ENCODE measurements at places on chromosomes 1 and 21. TPM values are rescaled to one million over a fixed set of nuclear protein-coding genes. Genes with fewer than 3 reads are reported as not detected.

- H3K4me3 ChIP-seq, result no peak overlapping the region
- no peaks in the 10 kb centered on the region for H3K4me1 ChIP-seq
- no peaks in the 10 kb centered on the region for H3K27me3 ChIP-seq
- DNase-seq, result no peak
Measured at GRCh38 chr1:221800831-221801230, 58.9 kb upstream of the DUSP10 start.

DNA sequence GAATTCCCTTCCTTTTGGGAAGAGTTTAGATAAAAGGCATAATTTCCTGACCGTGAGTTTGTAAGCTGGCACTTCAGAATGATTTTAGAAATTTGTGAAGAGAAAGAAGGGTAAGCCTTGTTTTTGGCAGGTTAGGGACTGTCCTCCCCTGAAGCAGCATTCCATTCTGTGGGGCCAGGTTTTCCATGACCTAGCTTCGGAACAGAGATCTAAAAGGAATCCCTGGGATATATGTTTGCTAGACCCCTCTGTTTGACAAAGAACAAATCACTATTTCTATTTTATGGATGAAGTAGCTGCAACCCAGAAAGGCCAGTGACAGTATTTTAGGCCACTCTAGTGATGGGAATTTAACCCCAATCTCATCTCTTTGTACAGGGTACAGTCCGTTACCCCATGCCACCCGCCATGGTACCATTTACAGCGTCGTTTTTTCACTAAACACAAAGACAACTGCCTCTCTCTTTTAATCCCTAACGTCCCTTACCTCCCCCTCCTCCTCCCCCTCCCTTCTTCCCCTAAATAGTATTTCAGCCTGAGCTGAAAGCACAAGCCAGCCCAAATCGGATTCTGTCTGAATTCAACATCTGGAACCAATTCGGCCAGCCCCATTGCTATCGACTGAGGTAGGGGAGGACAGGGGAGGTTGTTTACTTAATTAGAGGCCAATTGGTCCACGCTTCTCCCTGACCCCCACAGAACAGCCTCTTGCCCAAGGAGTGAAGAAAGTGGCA, 23.4 kb upstream of the IKBKE start:
- no peaks in the 10 kb centered on the region for H3K36me3 ChIP-seq
- H3K4me1 ChIP-seq, result no peaks in the 10 kb centered on the region
- no peak overlapping the region for H3K4me3 ChIP-seq
- DNase-seq, result no peak
- no peaks in the 10 kb centered on the region for H3K27me3 ChIP-seq

- H3K27me3 ChIP-seq, result no peaks in the 10 kb centered on the region
- H3K27ac ChIP-seq, result no peak overlapping the region
- H3K36me3 ChIP-seq, result no peaks in the 10 kb centered on the region
- no peaks in the 10 kb centered on the region for H3K4me1 ChIP-seq
- no peak for DNase-seq
- H3K4me3 ChIP-seq, result no peak overlapping the region
Measured at GRCh38 chr1:236657398-236657797, 28.9 kb upstream of the ACTN2 start.

DNA sequence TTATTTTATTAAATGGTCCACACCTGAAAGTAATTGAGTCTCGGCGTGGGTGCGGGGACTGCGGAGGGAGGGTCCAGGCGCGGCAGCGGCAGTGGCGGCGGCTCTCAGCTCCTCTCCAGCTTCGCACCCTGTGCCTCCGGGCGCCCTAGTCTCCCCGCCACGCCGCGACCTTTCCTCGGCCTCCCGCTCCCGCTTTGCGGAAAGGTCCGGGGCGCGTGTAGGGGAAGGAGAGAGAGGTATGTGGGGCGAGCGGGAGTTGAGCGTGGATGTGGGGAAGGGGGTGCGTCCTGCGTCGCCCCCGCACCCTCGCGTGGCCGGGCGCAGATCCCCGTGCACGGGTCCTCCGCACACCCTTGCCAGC, 13.4 kb upstream of the ALX3 start:
- H3K4me1 ChIP-seq, result peaks cover 7% of the 10 kb centered on the region
- H3K4me3 ChIP-seq, result peak overlapping the region; percentile 58
- no peak for DNase-seq
- H3K36me3 ChIP-seq, result no peaks in the 10 kb centered on the region
- peaks cover 35% of the 10 kb centered on the region for H3K27me3 ChIP-seq
- no peak overlapping the region for H3K27ac ChIP-seq

DNA sequence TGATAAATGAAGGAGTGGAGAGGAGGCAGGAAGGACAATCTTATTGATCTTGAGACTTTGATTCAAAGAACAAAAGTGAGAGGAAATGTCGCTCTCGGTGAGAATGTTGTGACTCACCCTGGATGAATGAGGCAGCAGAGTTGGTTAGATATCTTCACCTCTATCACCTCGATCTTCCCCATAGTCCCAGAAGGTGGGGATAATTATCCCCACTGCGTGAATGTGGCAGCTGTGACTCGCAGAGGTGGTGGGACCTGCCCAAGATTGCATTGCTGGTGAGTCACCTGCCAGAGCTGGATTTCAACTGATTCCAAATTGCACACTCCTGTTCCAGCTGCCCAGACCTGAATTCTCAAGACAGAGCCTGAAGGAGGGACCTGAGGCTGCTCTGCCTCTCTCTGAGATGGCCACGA, 105.0 kb downstream of the MATN1 start:
- no peak overlapping the region for H3K27ac ChIP-seq
- H3K27me3 ChIP-seq, result no peaks in the 10 kb centered on the region
- no peak for DNase-seq
- no peaks in the 10 kb centered on the region for H3K4me1 ChIP-seq
- H3K4me3 ChIP-seq, result no peak overlapping the region

DNA sequence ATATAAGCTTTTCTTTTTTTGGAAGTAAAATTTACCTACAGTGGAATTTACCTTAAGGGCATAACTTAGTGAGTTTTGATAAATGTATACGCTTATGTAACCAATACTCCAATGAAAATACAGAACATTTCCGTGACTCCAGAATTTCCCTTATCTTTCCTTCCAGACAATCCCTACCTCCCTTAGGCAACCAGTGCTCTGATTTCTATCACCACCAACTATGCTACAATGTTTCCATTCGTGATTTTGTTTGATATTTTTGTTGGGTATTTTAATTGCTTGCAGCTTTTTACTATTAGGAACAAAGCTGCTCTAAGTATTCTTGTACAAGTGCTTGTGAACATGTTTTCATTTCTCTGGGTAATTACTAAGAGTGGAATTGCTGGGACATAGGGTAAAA, 14.6 kb downstream of the IFT25 start:
- no peak overlapping the region for H3K4me3 ChIP-seq
- H3K27ac ChIP-seq, result no peak overlapping the region
- no peaks in the 10 kb centered on the region for H3K36me3 ChIP-seq
- no peaks in the 10 kb centered on the region for H3K4me1 ChIP-seq

GRCh38 chr1:208182880-208183645, 61.1 kb downstream of the PLXNA2 start:
- H3K36me3 ChIP-seq, result no peaks in the 10 kb centered on the region
- H3K4me1 ChIP-seq, result no peaks in the 10 kb centered on the region
- H3K27me3 ChIP-seq, result no peaks in the 10 kb centered on the region
- no peak overlapping the region for H3K27ac ChIP-seq
- no peak overlapping the region for H3K4me3 ChIP-seq
- DNase-seq, result no peak

GRCh38 chr1:22828484-22829308, 118.1 kb downstream of the EPHB2 start:
- H3K4me1 ChIP-seq, result no peaks in the 10 kb centered on the region
- H3K4me3 ChIP-seq, result no peak overlapping the region
- no peak for DNase-seq
- no peaks in the 10 kb centered on the region for H3K36me3 ChIP-seq

The E2F2 gene
- 19.6 TPM for total RNA-seq

GRCh38 chr1:43866201-43866600, 67.4 kb upstream of the ARTN start:
- no peak for DNase-seq
- no peak overlapping the region for H3K27ac ChIP-seq
- H3K4me3 ChIP-seq, result no peak overlapping the region
- H3K4me1 ChIP-seq, result no peaks in the 10 kb centered on the region

The CYP4Z1 gene
- total RNA-seq, result not detected

The HES4 gene
- 0.24 TPM for total RNA-seq

DNA sequence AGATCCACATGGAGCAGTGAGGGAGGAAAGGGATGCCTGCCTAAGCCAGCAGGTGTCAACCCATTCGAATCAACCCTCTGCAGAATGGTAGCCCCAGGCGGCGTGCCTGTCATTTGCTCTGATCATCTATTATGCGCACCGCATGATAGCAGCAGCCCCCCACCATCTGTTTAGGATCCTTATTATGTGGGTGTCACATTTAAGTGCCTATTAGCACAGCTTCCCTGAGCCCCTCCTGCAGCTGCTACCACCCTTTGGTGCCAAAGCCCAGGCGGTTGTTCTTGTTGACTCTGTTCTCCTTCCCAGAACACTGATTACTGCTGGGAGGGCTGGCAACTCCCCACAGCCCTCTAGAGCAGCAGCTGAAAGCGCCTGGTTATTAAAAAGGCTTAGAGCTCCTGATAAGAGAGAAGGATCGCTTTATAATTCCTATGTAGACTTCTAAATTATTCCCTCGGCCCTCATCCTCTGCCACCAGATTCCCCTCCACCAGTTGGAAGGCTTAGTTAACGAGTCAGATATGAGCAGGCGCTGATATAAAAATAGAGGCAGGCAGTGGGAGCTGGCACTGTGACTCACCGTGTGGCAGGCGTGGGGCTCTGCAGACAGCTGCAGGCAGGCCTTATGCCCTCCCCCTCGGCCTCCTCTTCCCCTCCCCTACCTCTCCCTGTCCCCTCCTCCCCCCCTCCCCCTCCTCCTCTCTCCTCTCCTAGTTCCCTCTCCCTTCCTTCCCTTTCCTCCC, 23.0 kb downstream of the ACTA1 start:
- H3K36me3 ChIP-seq, result no peaks in the 10 kb centered on the region
- no peak overlapping the region for H3K27ac ChIP-seq
- no peaks in the 10 kb centered on the region for H3K4me1 ChIP-seq

DNA sequence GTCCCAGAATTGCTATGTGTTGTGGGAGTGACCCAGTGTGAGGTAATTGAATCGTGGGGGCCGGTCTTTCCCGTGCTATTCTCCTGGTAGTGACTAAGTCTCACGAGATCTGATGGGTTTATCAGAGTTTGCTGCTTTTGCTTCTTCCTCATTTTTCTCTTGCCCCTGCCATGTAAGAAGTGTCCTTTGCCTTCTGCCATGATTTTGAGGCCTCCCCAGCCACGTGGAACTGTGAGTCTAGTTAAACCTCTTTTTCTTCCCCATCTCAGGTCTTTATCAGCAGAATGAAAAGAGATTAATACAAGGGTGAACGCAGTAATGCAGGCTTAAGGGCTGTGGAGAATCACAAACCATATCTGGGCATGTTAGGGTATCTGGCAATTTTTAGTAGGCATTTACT, 624.0 kb downstream of the USP25 start:
- no peak for DNase-seq
- no peaks in the 10 kb centered on the region for H3K36me3 ChIP-seq
- no peak overlapping the region for H3K4me3 ChIP-seq
- H3K4me1 ChIP-seq, result no peaks in the 10 kb centered on the region
- H3K27me3 ChIP-seq, result no peaks in the 10 kb centered on the region

GRCh38 chr21:44791993-44792392, 9.6 kb downstream of the UBE2G2 start:
- no peak overlapping the region for H3K27ac ChIP-seq
- no peak overlapping the region for H3K4me3 ChIP-seq
- H3K36me3 ChIP-seq, result peaks cover 10% of the 10 kb centered on the region

GRCh38 chr1:7526196-7526866, 244.8 kb upstream of the VAMP3 start:
- no peak overlapping the region for H3K27ac ChIP-seq
- no peak overlapping the region for H3K4me3 ChIP-seq
- no peaks in the 10 kb centered on the region for H3K4me1 ChIP-seq
- H3K27me3 ChIP-seq, result no peaks in the 10 kb centered on the region
- no peaks in the 10 kb centered on the region for H3K36me3 ChIP-seq

The MATN1 gene
- 0.91 TPM for total RNA-seq

DNA sequence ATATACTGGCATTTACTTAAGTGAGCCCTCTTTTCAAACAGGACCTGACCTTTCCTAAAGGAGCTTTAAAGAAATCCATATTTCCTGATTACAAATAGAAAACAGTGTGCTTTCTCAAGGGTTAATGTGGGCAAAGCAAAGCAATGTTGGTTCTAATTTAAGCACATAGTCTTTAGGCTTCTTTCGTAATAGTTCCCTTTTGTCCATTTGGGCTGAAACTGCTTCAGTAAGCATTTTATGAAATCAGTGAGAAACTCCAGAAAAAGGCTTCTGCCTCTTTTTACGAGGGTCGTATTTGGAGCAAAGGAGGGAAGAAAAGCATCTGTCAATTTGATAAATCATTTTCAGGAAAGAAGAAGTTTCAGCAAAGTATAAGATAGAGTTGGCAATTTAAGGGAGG, 331.2 kb downstream of the KIF26B start:
- no peak for DNase-seq
- no peaks in the 10 kb centered on the region for H3K36me3 ChIP-seq
- H3K4me3 ChIP-seq, result no peak overlapping the region
- H3K27ac ChIP-seq, result no peak overlapping the region
- H3K27me3 ChIP-seq, result no peaks in the 10 kb centered on the region

The AKR7A2 gene
- 38.3 TPM for total RNA-seq

The DNALI1 gene
- total RNA-seq, result not detected

- H3K27me3 ChIP-seq, result no peaks in the 10 kb centered on the region
- no peak overlapping the region for H3K4me3 ChIP-seq
- H3K27ac ChIP-seq, result no peak overlapping the region
- no peaks in the 10 kb centered on the region for H3K36me3 ChIP-seq
- H3K4me1 ChIP-seq, result no peaks in the 10 kb centered on the region
Measured at GRCh38 chr1:188665477-188665876, 1812.2 kb downstream of the BRINP3 start.

The TRAF3IP3 gene
- total RNA-seq, result 193 TPM

GRCh38 chr21:43194303-43195120, 25.7 kb downstream of the CRYAA start:
- no peak overlapping the region for H3K4me3 ChIP-seq
- H3K36me3 ChIP-seq, result no peaks in the 10 kb centered on the region
- H3K4me1 ChIP-seq, result no peaks in the 10 kb centered on the region
- DNase-seq, result no peak
- H3K27ac ChIP-seq, result no peak overlapping the region
- H3K27me3 ChIP-seq, result no peaks in the 10 kb centered on the region

DNA sequence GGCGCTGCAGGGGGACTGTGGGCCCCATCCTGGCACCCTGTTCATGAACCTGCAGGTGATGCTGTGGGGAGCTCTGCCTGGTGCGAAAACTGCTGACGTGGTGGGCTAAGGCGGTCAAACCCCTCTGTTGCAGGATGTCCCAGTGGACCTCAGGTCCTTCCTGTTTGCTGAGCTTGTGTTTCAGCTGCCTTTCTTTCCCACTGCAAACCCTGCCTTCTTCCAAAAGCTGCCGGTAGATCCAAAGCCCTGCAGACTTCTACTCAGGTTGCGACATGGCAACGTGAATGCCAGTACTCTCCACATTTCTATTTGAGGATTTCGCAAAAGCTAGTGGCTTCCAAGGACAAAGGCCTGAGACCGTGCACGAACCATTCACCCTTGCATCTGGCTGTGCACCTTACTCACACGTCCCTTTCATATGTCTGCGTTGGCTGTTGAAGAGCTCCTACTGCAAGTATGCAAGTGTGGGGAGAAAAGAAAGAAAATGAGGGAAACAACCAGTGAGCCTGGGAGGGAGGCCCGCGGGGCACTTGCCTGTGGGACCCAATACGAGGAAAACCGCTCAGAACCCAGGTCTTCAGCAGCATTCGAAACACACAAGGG, 6.2 kb upstream of the RRP1 start:
- H3K36me3 ChIP-seq, result no peaks in the 10 kb centered on the region
- DNase-seq, result no peak
- no peaks in the 10 kb centered on the region for H3K27me3 ChIP-seq
- H3K4me3 ChIP-seq, result no peak overlapping the region

- H3K4me3 ChIP-seq, result no peak overlapping the region
- no peaks in the 10 kb centered on the region for H3K4me1 ChIP-seq
- H3K36me3 ChIP-seq, result no peaks in the 10 kb centered on the region
- no peak overlapping the region for H3K27ac ChIP-seq
Measured at GRCh38 chr1:44485934-44486460, 80.9 kb downstream of the RNF220 start.

The MTX1 gene
- total RNA-seq, result 67.6 TPM
